ENCODE measurements at places on chromosomes 4 and X. TPM values are rescaled to one million over a fixed set of nuclear protein-coding genes. Genes with fewer than 3 reads are reported as not detected.
A peak's percentile ranks its signal among the peaks of the same experiment; 100 is the strongest.

Gene SCLT1
- 21.7 TPM for total RNA-seq

Gene CAPN6
- 2.3 TPM for total RNA-seq

Gene EVC
- 346 TPM for total RNA-seq

DNA sequence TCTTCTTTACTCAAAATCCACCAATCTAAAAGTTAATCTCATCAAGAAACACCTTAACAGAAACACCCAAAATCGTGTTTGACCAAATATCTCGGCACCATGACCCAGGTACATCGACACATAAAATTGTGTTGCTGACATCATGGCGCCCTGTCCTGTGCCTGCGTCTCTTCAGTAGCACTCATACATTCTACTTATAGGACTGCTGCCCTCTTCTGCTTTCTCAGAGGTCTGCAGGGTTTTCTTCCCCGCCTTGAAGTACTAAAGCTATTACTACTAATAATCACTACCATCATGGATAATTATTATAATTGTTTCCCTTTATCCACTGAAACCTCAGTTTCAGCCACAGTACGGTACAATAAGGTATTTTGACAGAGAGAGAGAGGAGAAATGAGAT is 1403.1 kb upstream of the TENM3 start:
- no peak for DNase-seq

DNA sequence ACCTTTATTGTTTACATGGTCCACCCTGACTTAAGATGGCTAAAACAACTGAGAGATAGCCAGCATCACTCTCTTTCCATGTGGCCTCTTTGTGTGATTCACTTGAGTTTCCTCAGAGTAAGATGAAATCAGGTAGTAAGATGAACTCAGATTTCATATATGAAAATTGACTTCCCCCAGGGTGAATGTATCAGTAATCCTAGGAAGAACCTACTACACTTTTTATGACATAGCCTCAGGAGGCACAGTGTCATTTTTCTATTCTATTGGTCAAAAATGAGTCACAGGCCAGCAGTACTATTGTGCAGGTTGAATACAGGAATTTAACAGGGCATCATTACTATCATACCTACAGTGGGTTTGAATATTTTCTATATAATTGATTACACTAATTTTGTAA is 14.6 kb upstream of the SULT1E1 start:
- no peak for DNase-seq

DNA sequence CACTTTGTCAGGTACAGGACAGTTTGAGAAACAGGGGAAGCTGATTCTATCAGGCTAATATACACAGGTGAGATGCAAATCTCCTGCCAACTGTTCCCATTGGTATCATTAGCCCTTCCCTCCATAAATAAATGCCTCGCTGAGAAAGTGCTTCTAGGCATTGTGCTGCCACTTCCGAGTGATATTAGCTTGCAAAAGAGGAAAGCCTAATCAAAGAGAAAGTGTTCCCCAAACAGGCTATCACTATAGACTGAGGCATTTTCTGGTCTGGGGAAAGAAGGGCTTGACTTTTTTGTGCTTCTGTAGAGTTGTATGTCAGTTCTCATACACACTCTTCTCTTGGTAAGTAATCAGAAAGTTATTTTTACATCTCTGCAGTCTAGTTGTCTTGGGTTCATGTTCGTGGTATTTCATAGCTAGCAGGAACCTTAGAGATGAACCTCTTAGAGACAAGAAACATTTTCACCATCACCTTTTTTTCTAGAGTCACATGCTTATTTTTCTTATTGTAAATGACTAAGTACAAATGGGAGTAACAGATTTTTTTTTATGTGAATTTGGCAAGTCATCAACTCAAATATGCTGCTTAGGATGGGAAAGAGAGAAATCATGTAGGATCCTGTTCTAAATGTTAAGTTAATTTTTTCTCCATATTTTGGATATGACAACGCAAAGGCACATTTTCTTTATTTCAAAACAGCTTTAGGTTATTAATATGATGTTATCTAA is 1009.8 kb downstream of the ADGRL3 start:
- DNase-seq = no peak

GRCh38 chrX:134963041-134963440 is 27.8 kb upstream of the SMIM10 start:
- no peak for DNase-seq

Gene RTL5
- total RNA-seq = 3.0 TPM

DNA sequence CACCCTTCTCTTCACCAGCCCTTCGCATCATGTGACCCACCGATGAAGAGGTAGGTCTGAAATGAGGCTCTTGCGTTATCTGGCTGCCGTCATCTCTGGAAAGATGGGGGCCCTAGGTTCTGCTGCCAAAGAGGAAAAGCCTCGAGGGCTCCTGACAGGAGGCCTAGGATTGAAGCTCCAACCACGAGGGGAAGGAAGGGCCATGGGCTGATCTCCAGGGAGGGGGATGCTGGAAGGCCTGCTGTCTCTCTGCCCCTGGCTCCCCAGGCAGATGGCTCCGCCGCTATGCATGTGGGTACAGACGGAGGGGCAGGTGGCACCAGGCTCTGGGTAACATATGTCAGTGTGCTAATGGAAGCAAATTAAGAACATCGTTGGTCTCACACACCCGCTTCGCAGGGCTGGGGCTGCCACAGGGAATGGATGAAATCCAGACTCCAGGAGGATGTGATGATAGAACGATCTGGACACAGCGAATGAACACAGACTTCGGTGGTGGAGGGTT is 44.9 kb downstream of the AFAP1 start:
- no peak for DNase-seq

Gene GPR50
- total RNA-seq = not detected

Gene HS6ST2
- total RNA-seq = 3.5 TPM

DNA sequence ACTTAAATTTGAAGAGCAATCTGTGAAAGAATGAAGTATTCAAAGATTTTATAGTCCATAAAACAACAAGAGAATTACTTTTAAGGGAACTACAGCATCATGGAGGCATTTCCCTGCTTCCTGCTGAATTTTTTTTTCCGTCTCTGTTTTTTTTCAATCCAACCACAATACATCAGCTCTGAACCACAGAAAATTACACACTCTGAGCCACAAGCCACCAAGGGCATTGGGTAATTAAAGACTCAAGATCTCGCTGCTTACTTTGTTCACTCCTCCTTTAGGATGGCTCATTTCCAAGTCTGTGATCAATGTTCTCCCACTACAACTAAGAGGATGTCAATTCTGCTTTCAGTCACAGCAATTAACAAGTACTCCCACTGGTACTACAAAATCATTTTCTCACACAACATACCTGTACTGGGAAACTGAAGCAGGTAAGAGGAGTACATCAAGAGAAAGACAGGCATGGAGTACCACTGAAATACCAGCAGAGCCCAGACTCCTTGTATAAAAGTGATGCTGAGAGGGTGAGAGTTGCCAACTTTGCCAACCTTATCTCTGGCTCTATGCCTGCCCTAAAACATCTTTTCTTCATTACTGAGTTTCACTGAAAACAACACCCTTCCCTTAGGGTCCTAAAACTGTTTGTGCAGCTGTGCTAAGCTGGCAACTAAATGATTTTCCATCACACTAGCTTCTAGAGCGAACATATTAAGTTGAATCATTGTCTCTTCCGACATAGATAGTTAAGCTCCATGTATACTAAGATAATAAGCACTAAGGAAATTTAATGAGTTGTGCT is 105.8 kb upstream of the MAGEB18 start:
- DNase-seq = no peak

Gene DGAT2L6
- total RNA-seq = not detected

DNA sequence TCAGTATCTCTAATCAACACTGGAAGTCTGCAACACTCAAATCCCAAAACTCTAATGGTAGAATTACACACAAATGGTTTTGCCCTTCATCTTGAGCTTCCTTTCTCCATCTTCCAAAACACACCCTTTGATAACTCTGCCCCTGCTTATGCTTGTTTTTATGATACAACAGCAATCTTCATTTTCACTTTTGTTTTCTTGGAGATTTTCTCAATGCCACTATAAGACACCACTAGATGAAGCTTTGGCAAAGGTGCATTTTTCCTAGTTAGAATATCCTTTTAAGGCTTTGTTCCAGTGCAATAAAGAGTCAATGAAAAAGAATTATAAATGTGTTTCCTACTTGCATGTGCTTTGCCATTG is 472.4 kb upstream of the NWD2 start:
- no peak for DNase-seq

Gene ZCCHC18
- total RNA-seq = not detected

- no peak for DNase-seq
These were observed 839.9 kb downstream of the RAB28 start for GRCh38 chr4:12644261-12644660.

Gene SASH3
- 3.5 TPM for total RNA-seq

- DNase-seq = peak; percentile 37
These were observed 73.3 kb upstream of the NALF2 start for GRCh38 chrX:69430785-69431184.

GRCh38 chr4:187491959-187492358 is 503.6 kb upstream of the ZFP42 start:
- DNase-seq = no peak

Gene PRKG2
- total RNA-seq = 0.58 TPM

Gene GAGE2A
- not detected for total RNA-seq

GRCh38 chr4:185213877-185214276 is 4.5 kb downstream of the SNX25 start:
- DNase-seq = no peak

GRCh38 chrX:11672213-11672612 is 6.5 kb upstream of the ARHGAP6 start:
- no peak for DNase-seq

Measured in stomach (tissue), 19 donors.